Activated CD4-positive, alpha-beta T cell treated with anti-CD3 and anti-CD28 coated beads, Interleukin-2, amount 10 ng/mL, durations not matched to agents 7 days and 5 days (primary cell): ENCODE measurements at places on chromosomes 1 and 21.
A peak's percentile ranks its signal among the peaks of the same experiment; 100 is the strongest.

- no peak for DNase-seq
Measured at GRCh38 chr1:115317101-115318012, 20.7 kb downstream of the NGF start.

GRCh38 chr1:190754666-190755065 is 277.0 kb upstream of the BRINP3 start:
- no peak for DNase-seq

DNA sequence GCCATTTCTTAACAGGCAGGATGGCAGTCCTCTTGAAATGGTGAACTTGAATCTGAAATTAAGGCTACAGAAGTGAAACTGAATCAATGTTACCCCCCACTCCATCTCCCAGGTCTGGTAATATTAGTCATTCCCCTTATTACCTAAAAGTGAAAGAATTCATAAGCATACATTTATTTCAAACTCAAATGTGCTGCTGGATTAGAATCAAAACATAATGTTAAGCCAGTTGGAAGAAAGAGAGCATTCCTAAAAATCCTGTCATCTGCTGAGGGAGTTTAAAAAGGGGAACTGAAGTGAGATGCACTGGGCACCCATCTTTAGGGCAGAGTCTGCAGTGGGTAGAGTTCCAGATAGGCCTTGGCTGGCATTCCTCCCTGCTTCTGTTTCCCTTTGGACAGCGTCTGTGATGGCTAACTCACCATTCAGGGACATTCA is 17.4 kb downstream of the KIAA0319L start:
- DNase-seq: no peak

- no peak for DNase-seq
Measured at GRCh38 chr1:30914931-30915330, 6.4 kb upstream of the SDC3 start.

DNA sequence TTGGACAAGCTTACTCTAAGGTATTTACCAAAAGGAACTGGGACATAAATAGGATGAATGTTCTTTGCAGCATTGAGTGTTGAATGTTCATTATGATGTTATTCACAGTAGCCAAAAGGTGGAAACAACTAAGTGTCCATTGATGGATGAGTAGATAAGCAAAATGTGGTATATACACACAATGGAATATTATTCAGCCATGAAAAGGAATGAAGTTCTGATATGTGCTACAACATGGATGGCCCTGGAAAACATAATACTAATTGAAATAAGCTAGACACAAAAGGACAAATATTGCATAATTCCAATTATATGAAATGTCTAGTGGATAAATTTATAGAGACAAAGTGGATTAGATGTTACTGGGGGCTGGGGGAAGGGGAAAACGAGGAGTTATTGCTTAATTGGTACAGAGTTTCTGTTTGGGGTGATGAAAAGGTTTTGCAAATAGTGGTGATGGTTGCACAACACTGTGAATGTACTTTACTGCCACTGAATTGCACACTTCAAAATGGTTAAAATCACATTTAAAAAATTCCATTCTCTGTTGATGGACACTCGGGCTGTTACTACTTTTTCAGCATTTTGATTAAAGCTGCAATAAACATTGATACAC is 2.9 kb downstream of the MTARC1 start:
- DNase-seq: no peak

DNA sequence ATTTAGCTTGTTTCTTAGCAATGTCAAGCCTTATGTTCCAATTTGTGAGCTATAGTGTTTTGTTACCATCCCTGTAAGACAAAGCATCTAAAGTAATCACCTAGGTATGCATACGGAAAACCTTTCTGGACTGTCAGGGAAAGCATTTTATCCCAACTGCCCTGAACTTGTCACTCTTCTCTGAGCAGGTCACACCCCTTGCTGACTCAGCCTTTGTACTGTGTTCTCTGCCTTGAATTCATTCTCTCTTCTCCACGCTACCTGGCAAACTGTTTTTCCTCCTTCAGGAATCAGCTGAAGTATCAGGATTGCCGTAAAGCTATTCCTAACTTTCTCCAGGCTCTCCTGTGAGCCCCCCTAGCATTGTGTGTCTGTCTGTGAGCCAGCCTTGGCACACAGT is 54.2 kb downstream of the PBX1 start:
- no peak for DNase-seq

DNA sequence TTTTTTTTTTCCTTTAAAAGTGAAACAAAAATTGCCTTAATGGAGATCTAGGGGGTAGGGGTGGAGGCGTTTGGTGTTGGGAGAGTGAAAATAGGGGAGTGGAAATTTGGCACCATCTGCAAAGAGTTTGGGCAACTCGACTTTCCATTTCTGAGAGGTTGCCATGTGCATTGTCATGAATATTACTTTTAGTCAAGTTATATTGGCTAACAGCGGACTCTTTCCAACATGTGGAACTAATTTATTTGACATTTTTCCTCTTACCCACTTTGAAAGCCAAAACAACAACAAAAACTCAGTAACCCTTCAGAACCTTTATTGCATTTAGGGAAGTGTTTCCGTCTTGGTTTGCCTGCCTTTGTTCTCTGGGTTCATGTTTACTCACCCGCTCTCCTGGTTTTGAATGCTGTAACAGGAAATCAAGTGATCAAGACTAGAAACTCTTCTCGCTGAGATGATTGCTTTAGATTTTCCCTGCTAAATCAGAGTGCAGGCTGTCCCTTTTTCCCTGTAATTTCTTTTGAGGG is 70.4 kb downstream of the CACHD1 start:
- peak; percentile 31 for DNase-seq

- no peak for DNase-seq
Measured at GRCh38 chr21:41914358-41914757, 35.2 kb upstream of the PRDM15 start.

DNA sequence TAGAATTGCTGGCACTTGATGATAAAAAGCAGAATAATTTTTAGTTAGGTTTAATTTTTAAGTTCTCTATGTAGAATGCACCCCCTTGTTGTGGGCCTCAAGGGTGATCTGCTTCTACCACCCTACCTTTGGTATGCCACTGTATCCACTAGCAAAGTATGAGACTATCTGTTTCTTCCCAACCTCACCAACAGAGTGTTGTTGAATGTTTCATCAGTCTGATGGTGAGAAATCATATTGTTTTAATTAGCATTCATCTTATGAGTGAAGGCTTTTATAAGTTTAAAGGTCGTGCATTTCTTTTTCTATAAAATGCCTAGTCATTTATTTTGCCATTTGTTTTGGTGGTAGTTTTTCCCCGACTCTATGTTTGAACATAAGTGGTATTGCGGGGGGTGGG is 141.0 kb downstream of the MAGI3 start:
- no peak for DNase-seq

DNA sequence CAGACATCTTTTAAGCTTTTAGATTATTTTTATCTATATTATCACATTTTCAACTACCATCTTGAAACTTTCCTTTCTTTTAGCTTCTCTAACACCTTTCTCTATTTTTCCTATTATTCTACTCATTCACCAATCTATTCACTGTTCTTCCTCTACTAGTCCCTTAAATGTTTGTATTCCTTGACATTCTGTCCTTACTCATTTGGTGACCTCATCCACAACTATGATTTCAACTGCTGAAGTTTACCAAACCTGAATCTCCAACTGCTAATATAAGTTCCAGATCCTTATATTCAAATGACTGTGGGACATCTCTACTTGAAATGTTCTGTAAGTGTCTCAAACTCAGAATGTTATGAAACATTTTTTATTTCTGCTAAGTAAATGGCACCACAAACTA is 49.2 kb downstream of the TUT4 start:
- no peak for DNase-seq

DNA sequence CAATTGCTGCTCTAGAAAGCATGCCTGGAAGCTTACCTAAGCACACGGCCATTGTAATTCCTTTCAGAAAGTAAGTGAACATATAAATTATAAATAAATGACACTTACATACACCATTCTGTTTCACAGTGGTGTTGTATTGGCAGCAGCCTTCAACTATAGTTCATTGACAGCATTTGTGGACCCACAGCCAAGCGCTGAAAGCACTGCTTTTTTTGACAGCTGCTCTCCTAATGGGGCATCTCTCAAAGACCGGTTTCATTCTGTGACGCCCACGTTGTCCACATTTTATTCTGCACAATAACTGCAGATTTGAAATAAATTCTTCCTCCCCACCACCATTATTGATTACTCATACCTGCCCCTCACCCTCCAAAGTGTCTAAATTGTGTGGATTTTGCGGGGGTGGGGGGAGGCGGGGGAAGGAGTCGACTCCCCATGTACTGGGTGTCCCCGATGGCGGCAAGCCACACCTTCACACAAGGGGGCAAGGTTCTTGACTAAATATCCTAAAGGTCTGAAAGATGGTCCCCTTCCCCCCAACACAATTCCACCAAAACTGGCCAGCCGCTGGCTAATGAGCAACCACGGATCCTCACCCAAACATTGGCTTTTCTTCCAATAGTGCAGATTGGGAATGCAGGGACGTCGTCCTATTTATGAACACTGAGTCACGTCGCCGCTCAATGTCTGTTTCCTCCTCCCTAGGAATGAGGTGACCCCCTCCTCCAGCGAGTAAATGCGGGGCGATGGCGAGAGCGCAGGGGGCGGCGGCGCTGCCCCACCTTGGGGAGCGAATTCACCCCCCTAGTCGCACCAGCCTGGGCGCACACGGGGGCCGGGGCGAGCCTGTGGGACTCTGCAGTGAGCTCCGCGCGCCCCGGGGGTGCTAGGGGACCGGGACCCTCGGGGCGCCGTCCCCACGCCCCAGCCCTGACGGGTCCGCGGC is 960 bp downstream of the RCAN1 start:
- no peak for DNase-seq

GRCh38 chr1:67367370-67368045 is 59.8 kb downstream of the IL12RB2 start:
- no peak for DNase-seq

- no peak for DNase-seq
Measured at GRCh38 chr1:154440036-154440804, 35.1 kb downstream of the IL6R start.

GRCh38 chr1:235236128-235236527 is 75.1 kb upstream of the RBM34 start:
- no peak for DNase-seq

DNA sequence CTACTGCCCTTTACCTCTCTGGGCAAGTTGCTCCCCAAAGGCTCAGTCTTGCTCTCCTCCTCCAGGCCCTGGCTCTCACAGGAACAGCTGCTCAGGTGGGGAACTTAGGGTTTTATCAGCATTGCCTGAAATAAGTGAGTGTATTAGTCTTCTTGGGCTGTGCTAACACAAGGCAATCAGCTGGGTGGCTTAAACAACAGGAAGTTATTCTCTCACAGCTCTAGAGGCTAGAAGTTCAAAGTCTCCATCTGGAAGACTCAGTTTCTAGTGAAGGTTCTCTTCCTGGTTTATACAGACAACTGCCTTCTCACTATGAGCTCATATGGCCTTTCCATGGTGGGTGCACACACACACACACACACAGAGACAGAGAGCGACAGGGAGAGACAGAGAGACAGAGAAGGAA is 2.8 kb upstream of the CD1C start:
- DNase-seq: no peak

GRCh38 chr1:96968541-96968940 is 247.0 kb downstream of the PTBP2 start:
- no peak for DNase-seq

- no peak for DNase-seq
Measured at GRCh38 chr1:150176593-150176992, 26.9 kb downstream of the PLEKHO1 start.

GRCh38 chr1:155052439-155053395 is 1.6 kb downstream of the ADAM15 start:
- DNase-seq: peak; percentile 37

- no peak for DNase-seq
Measured at GRCh38 chr1:86119214-86119764, 37.3 kb downstream of the COL24A1 start.

- DNase-seq: no peak
Measured at GRCh38 chr1:232653789-232654188, 23.9 kb upstream of the SIPA1L2 start.

DNA sequence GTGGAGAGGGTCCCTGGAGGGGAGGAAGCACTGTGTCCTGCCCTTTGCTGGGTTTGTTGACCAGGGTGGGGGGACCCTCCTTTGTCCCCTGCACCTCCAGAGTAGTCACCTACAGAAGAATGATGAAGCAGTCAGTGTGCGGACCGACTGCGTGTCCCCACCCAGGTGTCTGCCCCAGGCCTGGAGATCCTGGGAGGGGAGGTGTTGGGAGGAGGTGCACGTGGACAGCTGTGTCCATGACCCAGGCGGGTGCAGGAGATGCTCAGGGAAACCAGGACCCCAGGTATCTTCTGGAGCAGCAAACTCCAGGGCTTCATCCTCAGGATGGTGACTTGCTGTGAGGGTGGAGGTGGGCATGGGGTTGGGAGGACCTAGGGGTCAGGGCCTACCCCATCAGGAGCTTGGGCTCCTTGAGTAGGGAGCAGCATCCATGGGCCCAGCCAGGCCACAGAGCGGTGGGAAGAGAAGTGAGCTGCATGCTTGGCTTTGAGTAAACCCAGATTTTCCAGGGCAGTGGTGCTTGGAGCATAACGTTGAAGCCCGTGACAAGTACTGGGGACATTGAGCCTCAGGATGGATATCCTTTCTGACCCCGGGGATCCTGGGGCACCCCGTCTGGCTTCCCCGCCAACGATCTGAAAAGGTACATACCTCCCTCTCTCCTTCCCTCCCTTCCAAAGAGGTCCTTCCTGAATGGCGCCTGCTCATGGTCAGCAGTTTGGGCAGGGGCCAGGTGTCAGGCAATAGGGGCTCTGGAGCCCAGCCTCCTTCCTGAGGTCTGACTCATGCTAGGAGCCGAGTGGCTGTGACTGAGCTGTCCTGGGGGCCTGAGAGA is 13.7 kb downstream of the ACTRT2 start:
- no peak for DNase-seq

DNA sequence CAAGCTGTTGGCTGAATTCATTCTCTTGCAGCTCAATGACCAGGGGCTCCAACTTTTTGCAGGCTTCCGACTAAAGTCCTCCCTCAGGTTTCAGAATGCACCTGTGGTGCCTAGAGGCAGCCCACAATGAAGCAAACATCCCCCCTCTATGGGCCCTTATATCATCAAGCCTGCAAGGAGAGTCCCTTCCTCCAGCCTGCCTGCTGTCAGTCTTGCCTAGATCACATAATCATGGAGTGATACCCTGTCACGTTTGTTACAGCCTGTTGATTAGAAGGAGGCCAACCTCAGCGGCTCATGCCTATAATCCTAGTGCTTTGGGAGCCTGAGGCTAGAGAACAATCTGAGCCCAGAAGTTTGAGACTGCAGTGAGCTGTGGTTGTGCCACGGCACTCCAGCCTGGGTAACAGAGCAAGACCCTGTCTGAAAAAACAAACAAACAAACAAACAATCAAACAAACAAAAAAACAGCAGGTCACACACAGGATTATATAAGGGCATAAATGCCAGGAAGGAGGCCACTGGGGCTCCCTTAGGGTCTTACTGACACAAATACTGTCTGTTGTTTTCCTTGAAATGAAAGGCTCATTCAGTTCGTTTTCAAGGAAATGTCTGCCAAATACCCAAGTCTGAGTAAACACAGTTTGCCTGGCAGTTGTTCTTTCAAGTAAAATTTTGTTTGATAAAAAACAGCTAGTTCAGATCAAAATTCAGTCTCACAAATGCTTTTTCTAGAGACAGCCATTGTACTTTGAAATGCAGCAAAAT is 4.7 kb upstream of the SPRR3 start:
- DNase-seq: no peak

- DNase-seq: peak; percentile 57
Measured at GRCh38 chr21:44455524-44456213, 359 bp downstream of the LRRC3 start.
